Fibroblast of skin of abdomen (primary cell): ENCODE measurements at places on chromosomes 3 and 15.

GRCh38 chr15:40344631-40345120 lies 3.9 kb upstream of the CCDC9B start:
- peak; percentile 60 for DNase-seq

- DNase-seq: peak; percentile 82
These were observed 326.1 kb downstream of the SATB1 start for GRCh38 chr3:18098960-18099587.

GRCh38 chr15:75045332-75046015 lies 22.1 kb downstream of the PPCDC start:
- no peak for DNase-seq

DNA sequence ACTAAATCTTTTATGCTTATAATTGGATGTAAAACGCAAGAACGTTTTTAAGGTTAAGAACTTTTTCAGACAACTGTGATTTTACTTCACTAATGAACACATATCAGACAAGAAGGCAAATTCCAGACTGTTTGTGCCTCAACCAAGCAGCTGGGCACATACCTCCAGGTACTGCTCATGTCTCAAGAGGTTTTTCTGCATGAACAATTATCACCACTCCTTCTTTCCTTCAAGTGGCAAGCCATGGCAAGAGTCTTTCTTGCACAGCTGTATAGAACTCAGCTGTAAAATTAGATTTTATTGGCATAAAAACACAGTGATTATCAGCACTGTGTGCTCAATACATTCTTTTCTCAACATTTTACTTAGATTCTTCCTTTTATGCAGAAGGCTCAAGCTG lies 64.3 kb downstream of the FNDC3B start:
- DNase-seq: peak; percentile 75

- DNase-seq: peak; percentile 27
These were observed 770.6 kb upstream of the CFAP20DC start for GRCh38 chr3:59820352-59820934.

DNA sequence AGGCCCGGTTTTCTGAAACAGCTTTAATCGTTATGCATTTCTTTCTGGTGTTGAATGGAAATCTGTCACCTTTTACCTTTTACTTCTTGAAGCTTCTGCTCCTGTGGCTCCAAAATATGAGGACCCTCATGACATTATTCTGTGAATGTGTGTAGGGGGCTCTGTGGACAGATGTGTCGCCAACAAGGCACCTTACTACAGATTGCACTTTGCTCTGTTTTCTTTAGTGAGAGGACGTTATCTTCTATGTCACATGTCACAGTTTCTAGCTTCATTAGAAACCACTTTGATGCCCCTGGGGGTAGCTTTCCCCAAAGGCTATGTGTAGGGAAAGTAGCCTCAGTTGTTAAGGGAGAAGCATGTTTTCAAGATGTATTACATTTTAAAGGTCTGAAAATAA lies 195.6 kb downstream of the ZNF621 start:
- DNase-seq: no peak

GRCh38 chr3:179771797-179772196 lies 119.0 kb downstream of the USP13 start:
- no peak for DNase-seq

- DNase-seq: peak; percentile 95
These were observed 69.7 kb upstream of the DCBLD2 start for GRCh38 chr3:98971169-98971681.

- peak; percentile 83 for DNase-seq
These were observed 43.1 kb upstream of the SLC25A36 start for GRCh38 chr3:140898340-140899180.

- no peak for DNase-seq
These were observed 108.6 kb downstream of the RPLP1 start for GRCh38 chr15:69561071-69561784.

GRCh38 chr3:57959423-57960173 lies 48.6 kb upstream of the FLNB start:
- DNase-seq: peak; percentile 56

DNA sequence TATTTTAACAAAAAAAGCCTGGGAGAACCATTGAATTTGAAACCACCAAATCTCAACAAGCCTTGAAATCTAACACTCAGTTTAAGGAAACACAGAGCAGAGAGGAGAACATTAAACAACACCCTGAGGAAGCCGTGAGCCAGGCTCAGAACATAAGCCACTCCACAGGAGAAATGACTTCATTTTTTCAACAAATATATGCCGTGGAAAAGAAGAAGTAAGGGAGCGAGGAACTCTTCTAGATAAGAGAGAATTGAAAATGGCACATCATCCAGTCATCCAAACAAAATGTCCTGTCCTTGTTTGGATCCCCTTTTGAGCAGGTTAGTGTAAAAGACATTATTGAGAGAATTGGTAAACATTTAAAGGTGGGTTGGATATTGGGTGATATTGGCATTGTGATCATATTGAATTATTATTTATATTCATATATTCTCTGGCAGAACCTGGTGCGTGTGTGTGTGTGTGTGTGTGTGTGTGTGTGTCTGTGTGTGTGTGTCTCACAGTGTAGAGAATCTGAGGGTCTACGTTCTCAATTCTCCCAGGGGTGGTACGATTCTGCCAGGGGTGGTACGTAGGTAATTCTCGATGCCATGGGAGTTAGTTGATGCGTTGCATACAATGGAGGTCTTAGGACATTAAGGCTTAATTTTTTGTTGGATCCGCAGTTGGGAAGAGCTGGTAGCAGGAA lies 94.4 kb downstream of the ST6GAL1 start:
- DNase-seq: no peak

GRCh38 chr3:125116311-125117080 lies 60.7 kb upstream of the HEG1 start:
- peak; percentile 77 for DNase-seq

DNA sequence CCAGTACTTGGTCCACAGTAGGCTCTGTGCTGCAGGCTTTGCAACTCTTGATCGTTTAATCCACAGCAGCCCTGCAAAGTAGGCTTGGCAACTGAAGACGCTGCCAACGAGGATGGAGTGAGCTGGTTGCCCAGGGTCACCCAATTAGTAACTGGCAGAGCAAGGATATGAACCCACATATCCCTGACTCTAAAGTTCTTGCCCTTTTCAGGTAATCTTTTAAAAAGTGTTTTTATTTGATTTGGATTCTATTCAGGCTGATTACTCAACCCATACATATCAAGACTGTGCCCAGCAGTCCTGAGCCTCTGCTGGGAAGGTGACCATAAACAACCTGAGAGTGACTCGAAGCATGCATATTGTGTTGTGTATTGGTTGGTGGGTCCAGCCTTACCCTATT lies 50.3 kb downstream of the PSMD6 start:
- DNase-seq: no peak

- no peak for DNase-seq
These were observed 88.4 kb downstream of the ASB7 start for GRCh38 chr15:100690795-100691158.

DNA sequence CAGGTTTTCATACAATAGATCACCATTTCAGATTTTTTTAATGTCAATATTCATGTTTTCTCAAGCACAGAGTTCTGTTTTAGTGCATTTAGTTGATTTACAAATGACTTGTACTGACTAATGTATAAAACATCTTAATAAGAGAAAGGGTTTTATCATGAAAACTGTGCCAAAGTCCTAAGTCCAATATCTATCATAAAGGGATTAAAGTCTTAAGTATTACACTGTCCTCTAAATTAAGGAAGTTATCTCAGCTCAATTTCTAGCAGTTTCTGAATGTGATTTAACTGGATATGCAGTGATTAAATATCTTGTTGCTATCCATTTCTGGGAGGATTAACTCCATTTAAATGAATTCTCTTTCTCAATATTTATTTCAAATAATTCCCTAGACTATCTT lies 381.1 kb upstream of the CNTN4 start:
- DNase-seq: no peak

DNA sequence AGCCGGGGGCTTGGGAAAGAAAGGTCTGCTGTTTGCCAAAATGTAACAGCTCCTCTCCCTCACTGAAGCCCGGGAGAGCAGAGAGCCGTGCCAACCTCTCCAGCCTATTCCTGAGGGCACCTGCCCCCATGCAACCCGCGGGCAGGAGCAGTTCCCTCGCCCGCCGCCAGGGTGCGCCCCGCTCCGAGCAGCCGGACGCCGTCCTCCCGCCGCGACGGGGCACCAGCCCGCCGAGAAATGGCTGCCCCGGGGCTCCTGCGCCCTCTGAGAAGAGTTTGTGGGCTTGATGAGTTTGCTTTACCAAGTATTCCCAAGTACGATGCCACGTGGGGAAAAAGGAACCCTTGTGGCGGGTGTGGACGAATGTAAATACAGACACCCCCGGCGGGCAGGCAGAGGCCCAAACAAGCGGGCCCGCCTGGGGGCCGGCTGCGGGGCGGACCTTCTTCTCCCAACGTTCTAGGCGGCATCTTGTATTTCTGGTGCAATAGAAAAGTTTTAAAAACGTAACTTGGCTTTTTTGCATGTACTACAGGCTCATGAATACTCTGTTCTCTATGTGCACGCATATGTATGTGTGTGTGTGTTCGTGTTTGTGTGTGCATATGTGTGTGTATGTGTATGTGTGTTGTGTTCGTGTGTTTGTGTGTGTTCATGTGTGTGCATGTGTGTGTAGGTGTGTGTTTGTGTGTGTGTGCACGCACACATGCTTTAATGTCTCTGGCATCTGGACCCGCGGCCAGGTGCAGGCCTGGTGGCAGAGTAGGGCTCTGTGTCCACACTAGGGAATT lies 162.9 kb downstream of the CHSY1 start:
- peak; percentile 53 for DNase-seq

GRCh38 chr3:149375501-149376196 lies 1.8 kb downstream of the TM4SF1 start:
- DNase-seq: no peak

GRCh38 chr3:20846832-20847231 lies 660.8 kb upstream of the SGO1 start:
- DNase-seq: no peak

DNA sequence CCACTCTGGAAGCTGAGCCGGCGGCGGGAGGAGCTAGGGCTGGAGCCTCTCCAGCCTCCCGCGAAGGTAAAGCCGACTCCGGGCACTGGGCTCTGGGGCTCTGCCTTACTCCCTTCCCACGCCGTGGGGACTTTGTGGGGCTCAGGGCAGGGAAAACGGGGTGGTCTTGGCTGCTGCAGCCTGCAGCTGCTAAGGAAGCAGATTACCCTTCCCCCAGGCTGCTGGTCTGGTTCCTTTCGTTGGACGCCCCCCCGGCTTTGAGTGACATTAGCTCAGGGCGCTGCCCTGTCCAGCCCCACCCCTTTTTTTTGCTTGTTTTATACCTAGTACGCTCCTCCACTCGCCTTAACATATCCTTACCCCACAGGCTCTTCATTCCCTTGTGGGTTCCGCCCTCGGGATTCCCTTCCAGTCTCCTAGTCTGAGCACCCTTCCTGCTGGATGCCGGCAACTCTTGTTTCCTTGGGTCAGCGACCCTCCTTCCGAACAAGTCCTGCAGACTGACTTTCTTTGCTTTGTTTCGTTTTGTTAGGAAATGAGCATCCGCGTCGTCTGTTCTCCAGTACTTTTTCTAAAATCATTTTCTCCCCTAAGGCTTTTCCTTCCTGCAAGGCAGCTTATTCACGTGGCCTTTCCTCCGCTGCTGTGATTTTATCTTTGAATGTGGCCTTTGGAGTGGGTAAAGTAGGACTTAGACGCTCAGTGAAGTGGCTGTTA lies 551 bp downstream of the DNAJC13 start:
- peak; percentile 60 for DNase-seq

DNA sequence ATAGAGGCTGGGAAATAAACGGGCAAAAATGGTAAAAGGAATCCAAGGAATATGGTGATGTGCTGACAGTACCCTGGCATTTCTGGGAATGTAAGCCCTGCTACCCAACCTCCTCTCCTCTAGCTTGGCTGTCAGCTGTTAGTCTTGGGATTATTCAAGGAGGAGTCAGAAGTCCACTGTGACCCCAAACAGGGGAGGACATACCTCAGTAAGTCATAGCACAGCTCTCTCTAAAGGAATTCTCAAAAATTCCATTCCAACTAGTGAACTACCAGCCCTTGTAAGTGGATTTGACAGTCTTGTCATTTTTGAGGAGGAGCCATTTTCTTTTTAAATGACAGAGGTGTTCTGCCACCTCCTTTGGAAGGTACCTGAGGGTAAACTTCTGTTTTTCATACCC lies 207.5 kb downstream of the PDCD6IP start:
- peak; percentile 92 for DNase-seq

GRCh38 chr3:173653781-173654180 lies 256.2 kb downstream of the NLGN1 start:
- DNase-seq: peak; percentile 9

DNA sequence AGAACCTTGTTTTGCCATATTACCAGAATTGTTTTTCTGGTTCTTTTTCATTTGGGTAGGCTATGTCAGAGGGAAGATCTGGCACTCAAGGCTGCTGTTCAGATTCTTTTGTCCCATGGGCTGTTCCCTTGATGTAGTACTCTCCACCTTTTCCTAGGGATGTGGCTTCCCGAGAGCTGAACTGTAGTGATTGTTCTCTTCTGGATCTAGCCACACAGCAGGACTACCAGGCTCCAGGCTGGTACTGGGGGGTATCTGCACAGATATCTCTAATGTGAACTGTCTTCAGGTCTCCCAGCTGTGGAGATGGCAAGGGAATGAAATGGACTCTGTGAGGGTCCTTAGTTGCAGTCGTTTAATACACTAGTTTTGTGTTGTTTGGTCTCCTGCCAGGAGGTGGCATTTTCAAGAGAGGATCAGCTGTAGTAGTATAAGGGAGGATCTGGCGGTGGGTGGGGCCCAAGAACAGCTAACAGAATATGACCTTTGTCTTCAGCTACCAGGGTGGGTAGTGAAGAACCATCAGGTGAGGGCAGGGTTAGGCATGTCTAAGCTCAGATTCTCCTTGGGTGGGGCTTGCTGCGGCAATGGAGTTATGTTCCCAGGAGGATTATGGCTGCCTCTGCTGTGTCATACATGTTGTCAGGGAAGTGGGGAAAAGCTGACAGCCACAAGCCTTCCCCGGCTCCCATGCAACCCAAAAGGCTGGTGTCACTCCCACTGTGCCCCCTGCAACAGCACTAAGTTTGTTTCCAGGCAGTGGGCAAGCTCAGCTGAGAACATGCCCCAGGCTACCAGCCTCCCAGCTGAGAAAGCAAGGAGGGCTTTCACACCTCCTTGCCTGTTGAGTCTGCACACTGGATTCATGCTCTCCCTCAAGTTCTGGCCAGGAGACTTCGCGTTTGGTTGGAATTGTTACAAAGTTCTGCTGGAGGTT lies 252.5 kb downstream of the ISL2 start:
- DNase-seq: no peak

GRCh38 chr3:194713299-194714136 lies 27.8 kb downstream of the FAM43A start:
- no peak for DNase-seq

GRCh38 chr3:128416578-128417211 lies 50.0 kb downstream of the DNAJB8 start:
- peak; percentile 64 for DNase-seq

DNA sequence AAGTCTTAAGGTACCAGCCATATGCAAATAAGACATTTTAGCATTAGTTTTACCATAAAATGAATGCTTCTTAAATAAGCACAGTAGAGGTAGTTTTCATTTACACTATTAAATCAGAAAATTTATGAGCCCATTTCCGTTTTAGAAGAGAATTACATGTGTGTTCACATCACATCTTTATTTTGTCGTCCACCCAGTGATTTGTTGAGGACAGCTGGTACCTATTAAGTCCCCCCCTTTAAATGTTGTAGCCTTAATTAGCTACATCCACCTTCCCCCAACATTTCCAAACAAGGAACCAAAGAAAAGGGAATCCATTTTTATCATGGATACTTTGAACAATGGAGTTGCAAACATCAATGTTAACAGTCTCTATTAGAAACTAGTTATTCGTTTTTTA lies 6.8 kb downstream of the IL17RD start:
- DNase-seq: peak; percentile 21

- DNase-seq: no peak
These were observed 153.8 kb downstream of the EEFSEC start for GRCh38 chr3:128307029-128307633.
